Neural progenitor cell (in vitro differentiated cells): ENCODE measurements at places on chromosomes 5 and 9. TPM values are rescaled to one million over a fixed set of nuclear protein-coding genes. Genes with fewer than 3 reads are reported as not detected.

IRX4 gene
- total RNA-seq, result not detected in 2 replicates

PCDHB8 gene
- total RNA-seq, result 0.31 TPM in 1 of 2 replicates, not detected in the other

SHISAL2B gene
- 10.4 and 17.8 TPM in 2 replicates for total RNA-seq

HCN1 gene
- total RNA-seq, result 0.03 TPM in 1 of 2 replicates, not detected in the other

ANKRD31 gene
- 0.74 and 0.75 TPM in 2 replicates for total RNA-seq

BTNL8 gene
- 0.22 and 0.34 TPM in 2 replicates for total RNA-seq

PDGFRB gene
- 8.9 and 16.6 TPM in 2 replicates for total RNA-seq

PGM5 gene
- 0.81 and 2.0 TPM in 2 replicates for total RNA-seq

DND1 gene
- total RNA-seq, result 0.37 and 1.1 TPM in 2 replicates

UCK1 gene
- 30.7 and 41.1 TPM in 2 replicates for total RNA-seq

LCN2 gene
- not detected in 2 replicates for total RNA-seq

ARL14EPL gene
- not detected in 2 replicates for total RNA-seq

HSPB3 gene
- not detected in 2 replicates for total RNA-seq

ECM2 gene
- total RNA-seq, result not detected in 2 replicates

GAPT gene
- not detected in 2 replicates for total RNA-seq

PCDHGC4 gene
- 5.0 and 10.4 TPM in 2 replicates for total RNA-seq

FBP2 gene
- not detected in 2 replicates for total RNA-seq

MOB3B gene
- 14.0 and 15.3 TPM in 2 replicates for total RNA-seq

GRXCR2 gene
- total RNA-seq, result not detected in 2 replicates

OMD gene
- not detected in 2 replicates for total RNA-seq

TMEM171 gene
- total RNA-seq, result not detected in 2 replicates

ANGPTL2 gene
- total RNA-seq, result 7.6 and 9.4 TPM in 2 replicates

WHRN gene
- 1.1 and 6.6 TPM in 2 replicates for total RNA-seq
